CD4-positive, alpha-beta T cell treated with Interleukin-10 for 1 hour (primary cell): ENCODE measurements at places on chromosomes 6 and 20.

DNA sequence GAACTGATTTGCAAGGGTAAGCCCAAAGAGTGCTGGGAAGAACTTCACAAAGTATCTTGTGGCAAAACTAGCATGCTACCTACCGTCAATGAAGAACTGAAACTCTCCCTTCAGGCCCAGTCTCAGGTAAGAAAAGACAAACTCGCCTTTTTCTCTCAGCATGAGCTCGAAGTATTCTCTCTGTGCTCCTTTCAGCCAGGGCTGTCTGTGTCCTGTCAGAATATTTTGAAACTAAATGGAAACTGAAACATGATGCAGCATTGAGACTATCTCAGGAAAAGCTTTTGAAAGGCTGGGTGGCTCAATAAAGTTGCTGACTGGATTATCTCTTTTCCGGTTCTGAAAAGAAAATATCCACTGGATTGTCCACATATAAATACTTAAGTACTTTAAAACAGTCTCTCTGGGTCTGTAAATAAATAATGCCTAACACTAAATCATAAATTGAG, 696 bp downstream of the CALHM5 start:
- DNase-seq: no peak

- DNase-seq: no peak
Measured at GRCh38 chr6:154506582-154506981, 3.9 kb downstream of the CNKSR3 start.

GRCh38 chr6:129257196-129257595, 374.3 kb downstream of the LAMA2 start:
- no peak for DNase-seq

- DNase-seq: peak; percentile 46
Measured at GRCh38 chr20:62642666-62643520, 590 bp downstream of the SLCO4A1 start.

DNA sequence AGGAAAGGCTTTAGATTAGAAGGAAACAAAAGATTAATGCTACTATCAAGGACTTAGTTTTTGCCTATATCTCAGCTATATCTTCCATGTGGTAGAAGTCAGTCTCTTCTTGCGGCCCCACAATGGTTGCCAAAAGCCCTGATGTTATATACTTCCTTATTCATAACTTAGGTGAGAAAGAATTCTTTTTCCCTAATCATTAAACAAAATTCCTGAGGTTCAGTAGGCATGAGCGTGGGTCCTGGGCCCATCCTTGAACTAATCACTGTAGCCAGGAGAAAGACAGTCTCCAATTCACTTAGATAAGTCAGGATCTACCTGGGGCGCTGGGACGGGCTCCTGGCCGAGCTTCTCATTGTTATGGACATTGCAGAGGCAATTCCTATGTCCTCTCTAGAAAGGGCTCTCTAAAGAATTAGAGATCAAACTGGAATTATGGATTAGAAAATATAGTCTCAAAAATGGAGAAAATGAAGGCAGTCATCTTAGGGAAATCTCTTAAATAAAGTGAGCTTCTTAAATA, 134.3 kb downstream of the KIF6 start:
- DNase-seq: no peak

- DNase-seq: no peak
Measured at GRCh38 chr6:20328266-20328923, 73.3 kb upstream of the E2F3 start.

DNA sequence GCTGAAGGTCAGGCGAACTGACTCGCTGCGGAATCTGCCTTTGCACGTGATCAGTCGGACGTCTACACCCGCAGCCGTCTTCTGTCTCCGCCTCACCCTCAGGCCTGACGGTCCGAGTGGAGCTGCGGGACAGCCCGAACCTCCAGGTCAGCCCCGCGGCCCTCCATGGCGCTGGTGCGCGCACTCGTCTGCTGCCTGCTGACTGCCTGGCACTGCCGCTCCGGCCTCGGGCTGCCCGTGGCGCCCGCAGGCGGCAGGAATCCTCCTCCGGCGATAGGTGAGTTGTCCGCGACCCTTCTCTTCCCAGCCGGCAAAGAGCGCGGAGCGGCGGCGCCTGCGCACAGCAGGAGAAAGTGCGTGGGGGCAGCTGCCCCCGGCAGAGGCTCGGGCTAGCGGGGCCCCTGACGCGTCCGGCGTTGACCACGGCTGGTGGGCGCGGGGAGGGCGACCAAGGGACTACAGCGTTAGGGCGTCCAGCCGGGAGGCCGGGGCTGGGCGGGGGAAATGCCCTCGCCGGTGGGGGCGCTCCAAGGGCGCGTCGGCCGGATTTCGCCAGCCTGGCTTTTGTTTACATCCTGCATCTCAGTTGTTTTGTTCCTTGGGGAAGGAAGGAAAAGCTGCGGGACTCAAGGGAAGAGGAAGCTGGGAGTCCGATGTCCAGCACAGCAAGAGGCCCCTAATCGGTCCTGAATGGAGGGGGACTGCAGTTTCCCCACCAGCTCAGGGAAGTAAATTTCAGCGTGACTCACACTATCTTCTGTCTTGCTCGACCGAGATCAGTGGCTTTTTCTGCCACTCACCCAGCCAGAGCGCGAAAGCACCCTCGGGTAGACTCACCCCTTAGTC, at the start of gene SMPDL3A:
Gene SMPDL3A, plus strand, starts transcription at position 77 of the 846 bp plus-strand sequence. Its CDS starts 89 bp downstream, at position 166.
- DNase-seq: peak; percentile 3

GRCh38 chr20:24634855-24635254, 165.4 kb downstream of the SYNDIG1 start:
- DNase-seq: no peak

GRCh38 chr6:20879526-20879925, 345.3 kb downstream of the CDKAL1 start:
- no peak for DNase-seq

GRCh38 chr6:140940251-140940925, 1192.3 kb upstream of the GJE1 start:
- no peak for DNase-seq

DNA sequence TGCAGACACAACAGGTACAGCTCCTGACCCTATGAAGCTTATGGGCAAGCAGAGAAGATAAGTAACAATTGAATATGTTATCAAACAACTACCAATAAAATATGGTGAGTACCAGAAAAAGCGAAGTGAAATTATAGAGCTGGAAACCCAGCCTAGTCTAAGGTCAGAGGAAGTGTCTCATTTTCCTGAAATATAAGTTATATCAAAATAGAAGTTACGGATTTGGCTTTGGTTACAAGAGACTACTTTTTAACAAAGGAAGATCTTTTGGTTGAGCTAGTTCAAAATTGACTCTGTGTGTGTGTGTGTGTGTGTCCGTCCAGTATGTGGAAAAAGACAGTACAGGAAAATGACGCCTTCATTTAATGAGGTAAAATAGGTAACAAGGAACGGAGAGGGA, 8.9 kb downstream of the STX11 start:
- DNase-seq: no peak

DNA sequence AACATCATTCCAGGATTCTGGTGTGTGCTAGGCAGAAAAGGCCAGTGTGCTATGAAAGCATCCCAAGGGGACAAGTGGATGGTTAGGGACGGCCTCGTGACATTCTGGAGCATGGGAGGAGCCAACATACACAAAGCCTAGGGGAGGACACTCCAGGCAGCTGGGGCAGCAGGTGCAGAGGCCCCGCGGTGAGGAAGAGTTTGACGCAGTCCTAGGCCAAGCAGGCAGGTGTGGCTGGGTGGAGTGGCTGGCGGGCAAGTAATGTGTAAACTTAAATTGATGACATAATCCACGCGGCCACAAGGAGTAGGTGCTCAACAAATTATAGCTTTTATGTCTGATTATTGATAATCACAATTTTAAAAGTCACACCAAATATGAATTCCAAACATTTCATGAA, 93.6 kb downstream of the TMEM242 start:
- no peak for DNase-seq

DNA sequence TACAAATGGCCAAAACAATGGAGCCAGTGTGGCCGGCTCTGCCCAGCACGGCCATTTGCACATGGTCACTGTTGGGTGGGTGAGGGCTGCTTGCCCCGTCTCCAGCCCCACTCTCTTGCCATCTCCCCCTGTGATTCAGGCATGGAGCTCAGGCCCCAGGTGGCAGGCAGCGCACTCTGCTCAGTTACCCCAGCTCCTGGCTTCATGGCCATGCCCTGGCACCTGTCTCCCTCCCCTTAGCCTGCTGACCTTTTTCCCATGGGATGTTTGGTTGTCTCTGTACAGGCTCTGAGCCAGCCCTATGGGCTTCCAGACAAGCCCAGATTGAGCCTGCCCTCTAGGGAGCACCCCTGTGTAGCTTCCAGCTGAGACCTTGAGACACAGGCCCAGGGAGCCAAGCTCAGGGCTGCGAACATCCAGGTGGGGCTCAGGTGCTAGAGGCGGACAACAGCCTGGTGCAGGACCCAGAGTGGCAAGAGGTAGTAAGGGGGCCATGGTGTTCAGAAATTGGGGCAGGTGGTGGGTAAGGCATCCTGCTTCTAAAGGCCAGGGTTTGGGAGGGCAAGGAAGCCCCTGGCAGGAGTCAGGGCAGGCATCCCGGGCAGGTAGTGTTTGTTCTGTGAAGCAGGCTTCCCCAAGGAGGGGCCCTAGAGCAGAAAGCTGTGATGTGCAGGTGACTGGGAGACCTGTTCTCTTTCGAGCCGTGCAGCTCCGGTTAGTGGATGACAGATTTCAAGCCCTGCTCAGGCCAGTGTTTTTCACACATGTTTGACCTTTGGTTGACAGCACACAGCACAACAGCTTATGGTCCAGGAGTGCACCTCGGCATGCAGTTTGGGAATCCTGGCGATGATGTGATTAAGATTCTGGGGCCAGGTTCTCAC, 17.7 kb downstream of the SYNJ2 start:
- DNase-seq: no peak

GRCh38 chr20:48826883-48827771, 672 bp downstream of the PREX1 start:
- peak; percentile 49 for DNase-seq

GRCh38 chr20:22586645-22587310, 2.4 kb upstream of the FOXA2 start:
- DNase-seq: no peak

GRCh38 chr6:52537001-52537753, 39.7 kb downstream of the TRAM2 start:
- DNase-seq: no peak

- DNase-seq: no peak
Measured at GRCh38 chr6:152161501-152161900, 354.0 kb downstream of the ESR1 start.

GRCh38 chr6:140907235-140907634, 1225.5 kb upstream of the GJE1 start:
- no peak for DNase-seq

GRCh38 chr6:119501798-119502483, 152.4 kb upstream of the MAN1A1 start:
- no peak for DNase-seq

DNA sequence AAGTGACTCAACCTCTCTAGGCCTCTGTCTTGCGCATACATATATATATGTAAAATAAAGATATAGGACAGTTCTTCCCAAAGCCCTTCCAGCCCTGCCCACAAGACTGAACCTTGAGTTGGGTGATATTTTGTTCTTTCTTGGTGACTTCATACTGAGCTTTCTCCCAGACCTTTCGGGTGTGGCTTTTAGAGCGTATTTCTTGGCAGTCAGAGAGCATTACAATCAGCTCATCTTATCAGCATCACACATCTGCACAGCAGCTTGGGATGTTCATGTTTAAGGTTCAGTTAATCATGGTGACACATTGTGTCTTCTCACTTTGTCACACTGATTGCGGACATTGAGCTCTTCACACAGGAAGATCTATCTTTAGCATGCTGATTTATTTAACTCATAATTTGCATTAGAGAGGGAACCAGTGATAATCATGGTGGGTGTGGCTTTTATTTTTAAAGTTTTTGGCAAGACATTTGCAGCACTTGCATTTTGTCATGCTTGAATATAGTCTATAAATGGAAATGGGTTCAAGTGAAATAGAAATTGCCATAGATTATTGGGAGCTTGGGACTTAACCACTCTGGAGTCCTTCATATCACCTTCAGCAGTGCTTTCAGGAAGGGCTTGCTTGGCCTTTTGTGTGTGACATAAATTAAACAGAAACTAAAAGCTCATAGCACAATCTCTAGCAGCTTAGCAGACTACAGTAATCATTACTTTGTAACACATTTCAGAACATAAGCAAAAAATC, 8.3 kb downstream of the KIF3B start:
- peak; percentile 72 for DNase-seq

GRCh38 chr6:31464252-31465184, 33.4 kb upstream of the MICB start:
- peak; percentile 31 for DNase-seq

- DNase-seq: no peak
Measured at GRCh38 chr20:13684566-13685222, 46.0 kb upstream of the TASP1 start.

- DNase-seq: no peak
Measured at GRCh38 chr6:1179571-1180459, 132.1 kb upstream of the FOXQ1 start.

GRCh38 chr6:162554531-162554930, 173.0 kb downstream of the PRKN start:
- DNase-seq: no peak

DNA sequence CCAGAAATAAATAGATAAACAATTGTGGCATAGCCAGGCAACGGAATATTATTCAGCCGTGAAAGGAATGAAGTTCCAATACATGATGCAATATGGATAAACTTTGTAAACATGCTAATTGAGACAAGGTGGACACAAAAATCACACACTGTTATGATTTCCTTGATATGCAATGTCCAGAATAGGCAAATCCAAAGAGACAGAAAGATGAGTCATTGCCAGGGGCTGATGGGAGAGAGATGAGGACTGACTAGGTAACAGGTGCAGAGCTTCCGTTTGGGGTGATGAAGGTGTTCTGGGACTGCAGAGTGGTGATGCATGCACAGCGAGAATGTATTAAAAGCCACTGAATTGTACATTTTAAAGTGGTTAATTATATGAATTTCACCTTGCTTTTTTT, 31.1 kb upstream of the SPO11 start:
- no peak for DNase-seq

GRCh38 chr6:47599512-47599911, 98.9 kb upstream of the ADGRF4 start:
- no peak for DNase-seq

- DNase-seq: no peak
Measured at GRCh38 chr6:42449917-42450476, 1.7 kb downstream of the TRERF1 start.

DNA sequence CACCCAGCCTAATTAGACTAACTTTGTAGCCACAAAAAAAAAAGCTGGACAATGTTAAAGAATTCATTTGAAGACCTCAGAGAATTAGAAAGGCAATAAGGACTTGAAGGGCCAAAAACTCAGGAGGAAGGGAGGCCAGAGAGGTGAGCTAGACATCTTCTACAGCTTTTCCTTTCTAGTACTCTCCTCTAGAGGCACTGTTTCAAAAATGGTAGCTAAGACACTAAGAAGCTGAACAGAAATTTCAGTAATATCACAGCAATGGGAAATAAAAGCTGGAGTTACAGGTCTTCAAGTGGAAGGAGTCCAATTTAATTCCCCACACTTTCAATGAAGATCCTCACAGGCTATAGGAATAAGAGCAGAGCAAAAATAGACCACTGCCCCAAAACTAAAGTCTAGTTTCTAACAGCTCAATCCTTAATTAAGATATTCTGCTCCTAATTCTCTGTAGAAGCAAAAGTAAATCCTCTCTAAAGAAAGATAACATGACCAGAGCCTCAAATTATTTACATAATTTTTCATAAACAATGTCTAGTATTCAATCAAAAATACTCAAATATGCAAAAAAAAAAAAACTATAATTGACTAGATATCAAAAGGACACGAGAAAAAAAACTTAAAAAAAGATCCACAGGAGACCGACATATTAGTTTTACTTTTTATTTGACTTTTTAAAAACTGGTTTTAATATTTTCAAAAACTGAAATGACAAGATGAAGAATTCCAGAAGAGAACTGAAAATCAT, 63.7 kb downstream of the RNGTT start:
- no peak for DNase-seq

GRCh38 chr20:44471481-44471882, 4.2 kb upstream of the TTPAL start:
- DNase-seq: no peak
